ENCODE measurements at places on chromosomes 2 and 18. TPM values are rescaled to one million over a fixed set of nuclear protein-coding genes. Genes with fewer than 3 reads are reported as not detected.

- DNase-seq, result no peak
Observed at GRCh38 chr18:57052173-57052572, 94.7 kb upstream of the BOD1L2 start.

- no peak for DNase-seq
Observed at GRCh38 chr18:31877900-31878299, 65.0 kb downstream of the TRAPPC8 start.

- DNase-seq, result peak; percentile 68
Observed at GRCh38 chr2:72859831-72860262, 27.4 kb upstream of the SPR start.

GRCh38 chr2:55430211-55430975, 10.7 kb upstream of the CCDC88A start:
- DNase-seq, result no peak

Gene SCTR
- total RNA-seq, result 1.9 TPM

DNA sequence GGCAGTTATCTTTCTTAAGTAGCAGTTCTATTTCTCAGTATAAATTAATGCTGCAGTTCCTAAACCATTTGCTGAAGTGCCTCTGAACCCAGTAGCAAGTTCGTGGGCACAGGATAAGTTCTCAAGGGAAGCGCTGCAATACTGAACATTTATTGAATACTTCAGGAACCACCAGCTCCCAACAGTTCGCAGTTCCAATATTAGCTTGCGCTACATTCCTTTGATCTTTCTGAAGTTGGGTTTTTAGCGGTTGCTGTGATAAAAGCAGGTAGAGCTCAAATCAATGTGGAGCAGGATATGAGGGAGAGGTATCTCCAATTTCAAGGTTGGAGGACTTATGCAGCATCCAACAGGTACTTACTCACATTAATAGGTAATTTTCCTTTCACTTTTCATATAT, 33.7 kb downstream of the PDCL3 start:
- no peak for DNase-seq

- no peak for DNase-seq
Observed at GRCh38 chr18:58536202-58536516, 92.7 kb downstream of the ALPK2 start.

Gene LYPD6B
- 4.3 TPM for total RNA-seq

DNA sequence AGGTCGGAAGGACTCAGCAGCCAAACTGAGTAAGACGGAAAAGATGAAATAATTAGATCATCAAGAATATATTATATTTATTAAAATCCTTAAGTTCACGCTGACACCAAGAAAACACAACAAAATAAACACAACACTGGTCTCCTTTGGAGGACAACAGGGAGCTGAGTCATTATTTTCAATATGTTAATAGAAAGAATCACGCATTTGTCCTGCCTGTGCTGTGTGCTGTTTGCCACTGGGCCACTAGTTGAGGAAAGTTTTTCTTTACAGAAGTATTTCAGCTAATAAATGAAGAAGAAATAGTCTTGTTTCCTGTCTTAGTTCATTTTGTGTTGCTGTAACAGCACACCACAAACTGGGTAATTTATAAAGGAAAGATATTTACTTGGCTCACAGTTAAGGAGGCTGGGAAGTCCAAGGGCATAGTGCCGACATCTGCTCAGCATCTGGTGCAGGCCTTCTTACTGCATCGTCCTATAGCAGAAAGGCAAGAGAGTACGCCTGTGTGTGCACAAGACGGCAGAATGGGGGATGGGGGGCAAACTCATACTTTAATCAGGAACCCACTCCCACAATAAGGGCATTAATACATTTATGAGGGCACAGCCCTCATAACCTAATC, 88.0 kb downstream of the TCF7L1 start:
- DNase-seq, result no peak

Gene CYBRD1
- 289 TPM for total RNA-seq

GRCh38 chr2:189899101-189899500, 114.9 kb downstream of the PMS1 start:
- no peak for DNase-seq

Gene PLEK
- 22.9 TPM for total RNA-seq

Gene SLC14A1
- total RNA-seq, result 15.2 TPM

Gene SP9
- not detected for total RNA-seq

DNA sequence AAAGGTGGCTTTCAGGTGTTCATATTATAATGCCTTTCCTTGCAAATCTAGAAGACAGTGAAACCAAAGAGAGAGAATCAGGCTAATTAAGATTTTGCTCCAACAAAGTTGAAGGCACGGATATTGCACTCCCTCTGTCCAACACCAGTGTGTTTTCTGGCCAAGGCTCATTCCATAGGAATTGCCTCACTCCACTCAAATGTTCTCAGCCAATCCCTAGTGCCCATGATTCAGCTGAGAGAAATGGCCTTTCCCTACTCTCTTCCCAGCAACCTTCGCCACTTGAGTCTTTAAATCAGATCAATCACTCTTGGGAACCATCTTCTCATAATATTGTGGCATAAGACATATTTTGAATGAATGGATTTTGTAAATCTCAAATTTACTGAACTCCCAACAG, 768.2 kb upstream of the ACVR2A start:
- DNase-seq, result no peak

DNA sequence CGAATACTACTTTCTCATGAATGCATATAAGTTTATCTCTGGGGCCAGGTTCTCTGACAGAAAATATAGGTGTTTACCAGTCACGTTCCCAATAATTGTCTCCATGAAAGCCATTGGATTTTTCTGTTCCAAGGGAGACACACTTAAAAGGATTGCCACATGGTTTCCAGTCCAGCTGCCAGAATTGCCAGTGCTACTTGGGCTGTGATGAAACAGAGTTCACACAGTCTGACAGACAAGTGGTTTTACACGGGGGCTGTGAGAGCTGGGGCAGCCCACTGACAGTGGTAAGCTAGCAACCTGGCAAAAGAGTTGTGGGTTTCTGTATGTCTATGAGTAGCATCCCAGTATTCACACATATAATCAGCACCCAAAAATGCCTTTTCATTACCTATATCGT, 27.7 kb upstream of the ATRAID start:
- DNase-seq, result no peak

GRCh38 chr2:85156619-85157018, 23.4 kb downstream of the TCF7L1 start:
- no peak for DNase-seq

Gene GALNT3
- 11.8 TPM for total RNA-seq

Gene MOCOS
- total RNA-seq, result 7.0 TPM

- DNase-seq, result no peak
Observed at GRCh38 chr2:200188876-200189275, 117.6 kb upstream of the SPATS2L start.

- DNase-seq, result no peak
Observed at GRCh38 chr2:28486526-28486925, 9.3 kb upstream of the PLB1 start.

Gene AKAIN1
- not detected for total RNA-seq

DNA sequence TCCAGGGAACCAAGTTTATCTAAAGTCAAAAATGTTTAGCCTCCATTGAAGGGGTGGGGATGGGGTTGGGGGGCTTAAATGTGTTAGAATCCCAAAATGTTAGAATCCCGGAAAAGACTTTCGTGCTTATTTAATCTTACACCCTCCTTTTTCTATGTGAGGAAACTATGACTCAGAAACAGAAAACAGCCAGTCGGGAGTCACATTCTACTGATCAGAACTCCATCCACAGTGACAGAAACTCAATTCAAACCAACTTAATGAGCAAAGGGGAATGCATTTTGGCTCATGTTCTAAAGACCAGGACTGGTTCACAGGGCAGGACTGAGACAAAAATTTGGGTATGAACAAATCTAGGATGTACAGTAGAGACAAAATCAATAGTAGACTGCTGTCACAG, 31.9 kb upstream of the AFTPH start:
- no peak for DNase-seq

DNA sequence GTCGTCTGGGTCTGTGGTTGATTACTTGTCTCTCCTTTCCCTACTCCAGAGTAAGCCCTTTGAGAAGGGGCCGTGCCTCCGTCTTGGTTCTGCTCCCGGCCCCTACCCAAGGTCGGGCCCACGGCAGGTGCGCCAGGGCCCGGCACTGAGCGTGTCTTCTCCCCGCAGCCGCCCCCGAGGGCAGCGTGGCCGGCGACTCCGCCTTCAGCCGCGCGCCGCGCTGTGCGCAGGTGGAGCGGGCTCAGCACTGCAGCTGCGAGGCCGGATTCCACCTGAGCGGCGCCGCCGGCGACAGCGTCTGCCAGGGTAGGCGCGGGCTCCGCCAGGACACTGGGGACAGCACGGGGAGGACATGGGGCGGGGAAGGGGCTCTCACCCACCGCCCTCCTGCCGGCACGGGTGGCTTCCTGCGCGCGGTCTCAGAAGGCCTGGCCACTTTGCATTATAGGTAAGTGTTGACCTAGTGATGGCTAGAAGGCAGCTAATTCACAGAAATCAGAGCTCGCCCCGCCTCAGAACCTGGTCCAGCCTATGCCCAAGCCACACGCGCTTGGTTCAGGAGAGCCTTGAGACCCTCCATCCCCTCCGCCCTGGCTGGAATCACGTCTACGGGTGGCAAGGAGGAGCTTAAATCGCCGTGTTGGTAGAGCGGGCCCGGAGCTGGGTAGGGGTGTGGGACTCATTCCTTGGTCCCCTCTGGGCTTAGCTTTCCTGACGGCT, 43.5 kb downstream of the FBLN7 start:
- no peak for DNase-seq

DNA sequence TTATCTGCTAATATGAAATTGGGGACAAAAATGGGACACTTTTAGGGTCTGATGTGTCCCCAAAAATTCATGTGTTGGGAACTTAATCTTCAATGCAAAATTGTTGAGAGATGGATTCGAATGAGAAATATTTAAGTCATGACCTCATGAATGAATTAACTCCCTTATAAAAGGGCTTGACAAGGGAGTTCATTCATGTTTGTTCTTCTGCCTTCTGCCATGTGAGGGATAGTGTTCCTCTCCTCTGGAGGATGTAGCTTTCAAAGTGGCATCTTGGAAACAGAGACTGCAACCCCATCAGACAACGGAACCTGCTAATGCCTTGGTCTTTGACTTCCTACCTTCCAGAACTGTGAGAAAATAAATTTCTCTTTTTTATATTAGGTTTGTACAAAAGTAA, 89.2 kb upstream of the LINC00305 start:
- DNase-seq, result no peak

DNA sequence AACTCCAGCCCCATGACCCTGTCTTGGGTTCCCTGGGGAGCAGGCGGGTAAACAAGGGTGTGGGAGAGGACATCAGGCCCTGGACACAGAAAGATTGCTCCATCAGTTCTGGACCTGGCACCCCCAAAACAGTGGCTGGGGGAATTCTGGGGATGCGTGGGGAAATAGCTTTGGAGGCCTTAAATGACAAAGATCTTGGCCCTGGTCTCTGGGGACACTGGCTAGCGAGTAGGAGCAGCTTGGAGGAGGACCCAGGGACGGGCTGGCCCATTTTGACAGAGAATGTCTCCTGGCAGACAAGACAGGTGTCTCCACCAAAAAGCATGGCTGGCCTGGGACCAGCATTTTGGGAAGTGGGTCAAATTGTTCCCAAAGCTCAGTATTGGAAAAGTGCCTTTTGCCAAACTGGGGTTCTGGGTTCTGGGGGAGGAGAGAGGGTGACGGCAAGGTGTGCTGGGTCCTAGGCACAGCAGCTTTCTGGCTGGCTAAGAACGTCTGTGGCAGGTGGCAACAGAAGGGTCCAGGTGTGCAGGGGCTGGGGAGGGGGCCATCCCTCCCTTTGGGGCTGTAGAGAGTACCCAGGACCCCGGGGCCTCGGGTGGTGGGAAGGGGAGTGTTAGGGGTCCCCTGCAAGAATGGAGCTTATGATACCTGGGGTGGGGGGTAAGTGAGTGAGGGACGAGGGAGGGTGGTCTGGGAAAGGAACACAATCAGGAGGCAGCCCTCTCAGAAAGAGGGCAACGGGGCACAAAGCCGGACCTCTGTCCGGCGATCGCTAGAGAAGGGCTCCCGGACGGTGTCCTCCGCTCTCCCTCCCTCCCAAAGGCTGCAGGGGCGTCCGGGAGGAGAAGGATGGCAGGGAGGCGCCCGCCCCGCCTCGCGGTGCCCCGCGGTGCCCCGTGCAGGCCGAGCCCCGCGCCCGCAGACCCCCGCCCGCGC, 556 bp downstream of the CYRIA start:
- DNase-seq, result no peak

- DNase-seq, result no peak
Observed at GRCh38 chr2:195642679-195643068, 14.4 kb upstream of the SLC39A10 start.

Measured in umbilical cord (tissue), 2 donors.